ENCODE measurements at places on chromosomes 3 and 15. TPM values are rescaled to one million over a fixed set of nuclear protein-coding genes. Genes with fewer than 3 reads are reported as not detected.
A peak's percentile ranks its signal among the peaks of the same experiment; 100 is the strongest.

ACTRT3 gene
- total RNA-seq, result not detected

DNA sequence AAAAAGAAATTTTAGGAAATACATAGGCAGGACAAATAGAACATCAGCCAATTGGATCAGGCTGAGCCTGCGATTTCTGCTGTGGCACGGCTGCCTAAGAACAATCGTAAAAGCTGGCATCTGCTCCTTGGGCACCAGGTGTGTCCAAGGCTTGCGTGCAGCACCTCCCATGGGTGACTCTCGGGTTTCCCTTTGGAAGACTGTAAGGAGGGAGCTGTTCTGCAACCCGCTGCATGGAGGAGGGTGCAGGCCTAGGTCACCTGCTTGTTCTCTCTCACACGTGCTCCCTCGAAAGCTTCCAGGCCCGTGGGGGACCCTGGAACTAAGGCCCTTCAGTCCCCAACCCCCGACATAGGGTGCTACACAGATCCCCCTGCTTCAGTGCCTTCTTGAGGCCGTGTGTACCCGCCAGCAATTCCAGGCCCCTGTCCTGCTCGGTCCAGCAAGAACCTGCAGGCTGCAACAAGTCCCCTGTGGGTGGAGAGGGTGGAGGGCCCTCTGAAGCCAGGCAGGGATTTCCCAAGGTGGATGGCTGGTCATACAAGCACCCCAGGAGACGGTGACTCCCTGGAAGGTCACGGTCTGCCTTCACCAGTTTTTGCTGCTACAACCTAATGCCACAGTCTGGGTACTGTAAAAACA lies 3.4 kb downstream of the GP9 start:
- no peak for DNase-seq

DNA sequence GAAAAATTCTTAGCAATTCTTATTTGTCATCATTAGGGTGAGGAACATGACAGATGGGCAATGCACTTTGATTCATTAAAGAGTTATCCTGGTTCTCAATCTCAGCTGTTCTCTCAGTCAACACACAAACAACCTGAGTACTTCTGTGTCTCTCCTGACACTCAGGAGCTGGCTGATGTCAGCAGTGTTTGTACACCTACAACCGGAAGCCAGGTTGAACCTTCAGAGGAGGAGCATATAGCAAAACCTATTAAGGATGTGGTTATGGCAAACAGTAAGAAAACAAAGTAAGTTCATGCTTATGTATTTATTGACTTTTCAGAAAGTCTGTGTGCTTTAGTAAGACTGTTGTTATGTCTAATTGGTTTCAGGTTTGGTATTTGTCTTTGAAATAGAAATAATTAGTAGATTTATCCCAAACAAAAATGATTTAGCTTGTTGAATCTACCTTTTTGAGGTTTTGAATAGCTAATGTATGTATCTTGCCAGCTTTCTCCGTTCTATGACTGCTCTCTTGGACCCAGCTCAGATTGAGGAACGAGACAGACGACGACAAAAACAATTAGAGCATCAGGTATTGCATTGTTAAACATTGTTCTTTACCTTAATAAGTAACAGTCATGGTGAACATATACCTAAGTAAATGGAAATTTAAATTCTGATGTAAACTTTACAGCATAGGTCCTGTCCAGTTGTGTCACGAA lies 36.6 kb downstream of the CCDC66 start:
- peak; percentile 37 for DNase-seq

DNA sequence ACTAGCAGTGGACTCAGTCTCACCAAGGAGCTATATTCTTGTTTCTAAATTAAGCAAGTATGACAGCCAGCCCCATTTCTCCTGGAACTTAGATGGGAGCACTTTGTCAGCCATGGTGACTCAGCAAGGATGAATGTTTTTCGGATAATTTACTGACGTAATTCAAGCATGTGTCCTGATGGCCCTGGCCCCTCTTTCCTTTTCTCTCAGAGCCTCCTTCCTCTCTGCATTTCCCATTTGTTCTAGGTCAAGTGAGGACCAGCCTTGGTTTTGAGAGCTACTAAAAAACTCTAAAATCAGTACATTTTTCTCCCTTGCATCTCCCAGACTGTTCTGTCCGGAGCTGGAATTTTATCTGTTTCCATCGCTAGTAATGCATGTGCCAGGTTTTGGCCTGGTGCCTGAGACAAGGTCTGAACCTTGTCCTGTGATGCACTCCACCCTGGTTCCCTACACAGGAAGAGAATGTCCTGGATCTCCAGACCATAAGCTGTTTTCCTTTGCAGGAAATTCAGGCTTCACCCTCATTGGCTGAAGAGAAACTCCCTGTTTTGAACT lies 256.6 kb upstream of the ROPN1 start:
- no peak for DNase-seq

- no peak for DNase-seq
Measured at GRCh38 chr3:65006300-65006739, 318.5 kb upstream of the ADAMTS9 start.
